ENCODE measurements at places on chromosomes 11 and 22.
A peak's percentile ranks its signal among the peaks of the same experiment; 100 is the strongest.

DNA sequence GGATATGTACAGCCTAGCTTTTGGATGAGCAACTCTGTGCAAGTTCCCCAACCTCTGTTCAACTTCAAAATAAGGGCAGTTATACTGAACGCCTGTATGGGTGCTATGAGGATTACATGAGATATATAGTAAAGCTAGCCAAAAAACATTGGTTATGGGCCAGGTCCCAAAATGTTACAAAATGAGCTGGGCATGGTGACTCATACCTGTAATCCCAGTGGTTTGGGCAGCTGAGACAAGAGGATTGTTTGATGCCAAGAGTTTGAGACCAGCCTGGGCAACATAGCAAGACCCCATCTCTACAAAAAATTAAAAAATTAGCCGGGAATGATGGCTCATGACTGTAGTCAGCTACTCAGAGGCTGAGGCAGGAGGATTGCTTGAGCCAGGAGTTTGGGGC, 118.4 kb downstream of the TEAD1 start:
- peak; percentile 80 for DNase-seq

- no peak for DNase-seq
Observed at GRCh38 chr11:21631991-21632390, 560.9 kb upstream of the ANO5 start.

DNA sequence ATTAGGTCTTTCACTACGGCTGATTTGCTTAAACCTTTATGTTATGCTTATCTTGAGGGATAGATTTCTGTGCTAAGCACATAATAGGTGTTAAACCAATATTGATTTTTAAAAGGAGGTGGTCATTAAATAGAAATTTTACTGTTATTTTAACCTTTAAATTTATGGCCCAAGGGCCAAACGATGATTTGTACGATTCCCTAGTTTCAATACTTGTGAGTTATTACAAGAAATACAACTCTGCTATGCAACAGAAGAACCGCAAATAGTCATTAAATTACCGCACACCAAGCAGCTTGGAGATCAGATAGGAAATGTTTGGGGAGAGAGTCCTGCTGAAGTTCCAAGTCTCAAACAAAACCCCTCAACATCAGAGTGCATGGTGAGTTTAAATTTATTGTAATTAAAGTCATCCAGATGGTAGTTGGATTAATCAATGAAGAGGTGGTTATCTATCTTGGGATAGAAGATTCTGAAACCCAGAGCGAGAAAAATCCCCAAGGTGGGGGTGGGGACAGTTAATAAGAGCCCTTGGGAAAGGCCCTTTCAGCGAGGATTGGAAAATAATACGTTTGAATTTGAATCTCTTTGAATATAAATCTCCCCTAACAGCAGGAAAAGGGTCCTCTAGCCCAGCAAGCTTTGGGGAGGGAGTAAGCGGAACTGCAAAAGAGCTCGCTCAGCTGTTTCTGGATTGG, 805 bp upstream of the QSER1 start:
- DNase-seq = peak; percentile 13

GRCh38 chr11:62592989-62593421, 1.7 kb upstream of the TUT1 start:
- no peak for DNase-seq

- DNase-seq = no peak
Observed at GRCh38 chr11:13052130-13052571, 43.0 kb downstream of the RASSF10 start.

- no peak for DNase-seq
Observed at GRCh38 chr11:106017093-106017492, 4.9 kb downstream of the MSANTD4 start.

DNA sequence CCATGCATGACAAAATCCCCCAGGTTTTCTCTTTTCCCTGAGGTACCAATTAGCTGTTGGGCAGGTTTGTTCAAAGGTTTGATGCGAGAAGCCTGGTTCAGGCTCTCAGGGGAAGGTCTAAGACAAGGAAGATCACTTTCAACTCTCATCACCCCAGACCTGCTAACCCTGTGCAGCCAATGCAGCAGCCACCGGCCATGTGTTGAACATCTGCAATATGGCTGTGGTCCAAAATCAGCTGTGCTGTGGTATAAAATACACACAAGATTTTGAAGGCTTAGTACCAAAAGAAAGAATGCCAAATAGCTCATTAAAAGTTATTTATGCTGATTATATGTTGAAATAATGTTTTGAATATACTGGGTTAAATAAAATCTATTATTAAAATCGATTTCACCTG, 58.5 kb downstream of the SMCO4 start:
- peak; percentile 19 for DNase-seq

DNA sequence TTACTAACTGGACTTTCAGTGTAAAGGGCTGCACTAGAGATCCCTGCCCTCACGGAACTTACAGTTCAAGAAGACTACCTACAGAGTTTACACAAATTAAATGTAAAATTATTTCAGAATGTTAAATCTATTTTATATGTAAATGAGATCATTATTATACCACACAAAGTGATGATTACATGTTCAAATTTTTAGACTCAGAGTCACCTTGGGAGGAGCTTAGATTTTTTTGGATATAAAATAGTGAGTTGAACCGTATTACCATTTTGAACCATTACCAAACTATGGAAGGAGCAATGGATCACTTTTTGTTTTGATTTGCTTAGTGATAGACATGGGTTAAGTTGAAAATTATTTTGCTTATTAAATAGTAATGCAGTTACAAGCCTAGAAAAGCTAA, 1.6 kb downstream of the IPO7 start:
- peak; percentile 53 for DNase-seq

GRCh38 chr11:14445542-14446530, 53.8 kb downstream of the COPB1 start:
- DNase-seq = peak; percentile 76

GRCh38 chr22:19451570-19451969, 4.1 kb upstream of the C22orf39 start:
- no peak for DNase-seq

DNA sequence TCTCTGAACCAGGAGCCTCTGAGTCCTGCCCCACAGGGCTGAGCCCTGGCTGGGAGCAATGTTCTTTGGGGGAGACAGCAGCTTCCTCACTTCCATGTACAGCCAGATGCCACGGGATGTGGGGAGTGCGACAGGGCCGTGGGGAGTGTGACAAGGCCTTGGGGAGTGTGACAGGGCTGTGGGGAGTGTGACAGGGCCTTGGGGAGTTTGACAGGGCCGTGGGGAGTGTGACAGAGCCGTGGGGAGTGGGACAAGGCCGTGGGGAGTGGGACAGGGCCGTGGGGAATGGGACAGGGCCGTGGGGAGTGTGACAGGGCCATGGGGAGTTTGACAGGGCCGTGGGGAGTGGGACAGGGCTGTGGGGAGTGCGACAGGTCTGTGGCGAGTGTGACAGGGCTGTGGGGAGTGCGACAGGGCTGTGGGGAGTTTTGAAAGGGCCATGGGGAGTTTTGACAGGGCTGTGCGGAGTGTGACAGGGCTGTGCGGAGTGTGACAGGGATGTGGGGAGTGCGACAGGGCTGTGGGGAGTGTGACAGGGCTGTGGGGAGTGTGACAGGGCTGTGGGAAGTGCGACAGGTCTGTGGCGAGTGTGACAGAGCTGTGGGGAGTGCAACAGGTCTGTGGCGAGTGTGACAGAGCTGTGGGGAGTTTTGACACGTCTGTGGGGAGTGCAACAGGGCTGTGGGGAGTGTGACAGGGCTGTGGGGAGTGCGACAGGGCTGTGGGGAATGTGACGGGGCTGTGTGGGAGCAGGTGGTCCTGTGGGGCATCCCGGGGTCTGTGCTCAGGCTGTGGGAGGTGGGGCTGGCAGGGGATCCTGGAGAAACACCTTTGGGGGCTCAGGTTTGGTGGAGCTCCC, 6.6 kb upstream of the KRTAP5-6 start:
- no peak for DNase-seq

DNA sequence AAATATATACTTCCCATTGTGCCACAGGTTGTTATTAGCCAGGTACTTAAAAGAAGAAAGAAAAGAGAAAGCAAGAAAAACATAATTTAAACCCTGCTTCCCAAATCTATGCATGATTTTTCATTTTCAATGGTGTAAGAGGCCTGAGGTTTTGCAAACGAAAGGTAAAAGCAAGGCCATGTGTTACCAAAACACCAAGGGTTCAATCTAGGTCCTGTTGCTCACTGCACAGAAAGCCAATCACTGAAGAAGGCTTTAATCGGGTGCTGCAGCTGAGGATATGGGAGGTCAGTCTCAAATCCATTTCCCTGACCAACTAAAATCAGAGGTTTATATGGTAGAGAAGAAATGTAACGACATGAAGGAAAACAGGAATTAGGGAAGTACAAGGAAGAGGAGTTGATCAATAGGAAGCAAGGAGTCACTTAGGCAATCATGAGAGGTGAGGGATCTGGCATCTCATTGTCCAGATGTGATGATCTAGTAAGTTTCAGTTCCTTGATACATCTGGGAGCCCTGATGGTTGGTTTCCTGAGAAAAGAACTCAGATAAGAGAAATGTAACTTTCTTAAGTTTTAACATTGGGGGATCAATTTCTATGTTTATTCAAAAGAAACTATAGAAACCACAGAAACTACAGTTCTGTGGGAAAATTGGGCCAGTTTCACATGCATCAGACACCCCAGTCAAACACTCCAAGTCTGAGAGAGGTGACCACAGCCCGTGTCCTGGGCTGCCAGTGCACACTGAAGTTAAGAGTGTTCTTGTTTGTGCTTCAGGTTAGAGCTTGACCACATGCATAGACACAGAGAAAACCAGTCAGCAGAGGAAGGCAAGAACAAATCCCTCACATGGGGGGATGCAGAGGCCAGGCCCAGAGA, 18.1 kb upstream of the DKK3 start:
- no peak for DNase-seq

GRCh38 chr11:26960281-26960680, 33.6 kb upstream of the FIBIN start:
- DNase-seq = peak; percentile 77

GRCh38 chr22:22578702-22579424, 19.8 kb upstream of the PRAME start:
- DNase-seq = peak; percentile 74

DNA sequence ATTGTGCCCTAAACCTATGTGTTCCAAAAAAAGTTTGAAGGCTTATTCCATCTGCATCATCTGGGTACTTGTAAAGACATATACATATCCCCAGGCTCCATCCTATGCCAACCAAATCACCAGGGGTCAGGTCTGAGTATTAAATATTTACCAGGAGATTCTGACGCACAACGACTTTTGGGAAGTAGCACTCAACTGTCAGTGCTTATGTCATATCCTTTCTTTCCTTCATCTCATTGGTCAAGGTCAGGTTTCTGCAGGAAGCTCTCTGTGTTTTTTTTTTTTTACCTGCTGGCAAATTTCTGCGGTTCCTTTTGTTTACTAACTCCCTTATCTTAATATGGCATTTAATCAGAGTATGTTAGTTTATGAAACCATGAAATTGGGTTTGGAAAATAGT, 22.5 kb upstream of the CYP2R1 start:
- DNase-seq = no peak

- no peak for DNase-seq
Observed at GRCh38 chr11:59849129-59849528, 3.8 kb upstream of the CBLIF start.

GRCh38 chr11:12914400-12914912, 94.7 kb upstream of the RASSF10 start:
- peak; percentile 86 for DNase-seq

DNA sequence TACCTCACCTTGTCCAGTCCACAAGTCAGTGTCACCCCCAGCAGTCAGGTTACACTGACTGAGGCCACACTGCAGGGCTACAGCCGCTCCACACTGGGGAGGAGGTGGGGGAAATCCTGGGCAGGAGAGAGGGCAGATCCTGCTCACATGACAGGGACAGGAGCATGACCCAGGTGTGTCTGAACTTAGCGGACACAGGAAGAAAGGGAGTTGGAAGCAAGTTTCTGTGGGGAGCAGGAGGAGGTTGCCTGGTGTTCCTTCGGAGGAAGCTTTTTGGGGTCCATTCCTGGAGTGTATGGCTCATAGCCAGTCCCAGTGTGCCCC, 5.9 kb downstream of the MMP11 start:
- no peak for DNase-seq

DNA sequence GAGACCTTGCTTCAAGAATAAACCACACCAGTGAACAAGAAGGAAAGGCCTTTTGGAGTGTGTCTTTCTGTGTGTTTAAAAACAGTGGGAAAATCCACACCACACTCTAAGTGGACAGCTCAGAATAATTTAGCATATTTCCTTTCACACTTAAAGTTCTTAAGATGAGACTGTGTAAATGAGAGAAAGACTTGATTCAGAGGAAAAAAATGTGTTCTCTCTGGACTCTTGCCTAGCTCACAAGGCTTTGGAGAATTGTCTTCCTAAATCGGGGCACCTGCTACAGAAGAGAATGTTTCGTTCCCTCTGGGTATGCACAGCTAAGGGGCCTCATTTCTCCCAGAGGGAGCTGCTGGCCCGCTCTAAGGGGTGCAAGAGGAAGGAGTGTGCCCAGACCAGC, 28.4 kb upstream of the CRTAM start:
- peak; percentile 9 for DNase-seq

DNA sequence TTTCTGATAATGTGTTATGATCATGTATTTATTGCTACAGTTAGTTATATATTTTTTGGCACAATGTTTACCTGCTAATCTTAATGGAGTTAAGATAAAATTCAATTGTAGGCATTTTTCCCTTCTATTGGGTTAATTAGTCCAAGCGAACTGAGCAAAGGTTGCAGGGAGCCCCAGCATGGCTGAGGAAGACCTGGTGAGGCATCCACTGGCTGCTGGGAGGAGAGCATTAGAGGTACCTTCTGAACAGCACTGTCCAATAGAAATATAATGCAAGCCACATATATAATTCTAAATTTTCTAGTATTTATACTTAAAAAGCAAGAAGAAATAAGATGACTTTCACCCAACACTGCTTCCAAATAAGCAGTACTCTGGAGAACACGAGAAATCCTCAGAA, 689 bp upstream of the TMEM126A start:
- DNase-seq = peak; percentile 34

DNA sequence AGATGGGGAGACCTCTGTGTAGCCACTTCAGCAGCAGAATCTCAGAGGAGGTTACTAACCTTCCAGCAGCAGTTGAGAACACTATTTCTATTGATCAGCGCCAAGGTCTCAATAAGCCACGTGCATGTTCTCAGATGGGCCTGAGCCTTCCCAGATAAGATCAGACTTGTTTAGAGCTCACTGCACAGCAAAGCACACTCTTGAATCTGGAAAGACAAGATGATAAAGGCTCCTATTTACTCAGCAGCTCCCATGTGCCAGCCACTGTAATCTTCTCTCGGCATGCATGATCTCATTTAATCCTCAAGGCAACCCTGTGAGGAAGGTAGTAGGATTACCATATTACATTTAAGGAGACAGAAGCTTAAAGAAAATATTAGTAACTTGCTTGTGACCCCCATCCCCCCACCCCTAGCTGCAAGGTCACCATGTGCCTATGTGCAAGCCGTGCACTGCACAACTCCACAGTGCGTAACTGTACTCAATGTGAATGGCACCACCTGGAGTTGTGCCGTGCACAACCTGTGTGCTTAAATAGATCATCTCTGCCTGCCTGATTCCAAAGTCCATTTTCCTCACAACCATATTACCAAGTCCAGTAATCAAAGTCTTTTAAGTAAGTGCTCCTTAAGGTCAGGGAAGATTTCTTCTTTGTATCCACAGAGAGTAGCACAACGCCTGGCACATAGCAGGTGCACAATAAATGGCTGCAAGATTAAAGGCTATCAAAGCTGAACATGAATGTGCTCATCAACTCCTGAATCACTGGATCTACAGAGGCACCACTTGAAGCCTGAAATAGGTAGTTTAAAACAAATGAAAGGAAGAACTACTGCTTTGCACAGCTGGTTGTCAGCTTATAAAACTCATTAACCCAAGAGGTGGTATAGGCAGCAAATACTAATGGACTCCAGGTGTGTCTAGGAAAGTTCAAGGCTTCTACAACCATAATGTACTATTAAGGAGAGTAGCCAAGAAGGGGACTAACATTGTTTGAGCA, 293.8 kb downstream of the BUD13 start:
- no peak for DNase-seq

- DNase-seq = no peak
Observed at GRCh38 chr11:130211144-130211543, 51.6 kb downstream of the ST14 start.

All from GM23248 (cell line).